ENCODE measurements at places on chromosomes 13 and 19. TPM values are rescaled to one million over a fixed set of nuclear protein-coding genes. Genes with fewer than 3 reads are reported as not detected.

GRCh38 chr13:97435323-97435722 is 1.4 kb downstream of the RAP2A start:
- H3K27ac ChIP-seq = peak overlapping the region; percentile 87
- no peak for DNase-seq
- H3K4me3 ChIP-seq = peak overlapping the region; percentile 83
- H3K36me3 ChIP-seq = no peaks in the 10 kb centered on the region
- H3K27me3 ChIP-seq = no peaks in the 10 kb centered on the region
- H3K4me1 ChIP-seq = peaks cover 4% of the 10 kb centered on the region

DNA sequence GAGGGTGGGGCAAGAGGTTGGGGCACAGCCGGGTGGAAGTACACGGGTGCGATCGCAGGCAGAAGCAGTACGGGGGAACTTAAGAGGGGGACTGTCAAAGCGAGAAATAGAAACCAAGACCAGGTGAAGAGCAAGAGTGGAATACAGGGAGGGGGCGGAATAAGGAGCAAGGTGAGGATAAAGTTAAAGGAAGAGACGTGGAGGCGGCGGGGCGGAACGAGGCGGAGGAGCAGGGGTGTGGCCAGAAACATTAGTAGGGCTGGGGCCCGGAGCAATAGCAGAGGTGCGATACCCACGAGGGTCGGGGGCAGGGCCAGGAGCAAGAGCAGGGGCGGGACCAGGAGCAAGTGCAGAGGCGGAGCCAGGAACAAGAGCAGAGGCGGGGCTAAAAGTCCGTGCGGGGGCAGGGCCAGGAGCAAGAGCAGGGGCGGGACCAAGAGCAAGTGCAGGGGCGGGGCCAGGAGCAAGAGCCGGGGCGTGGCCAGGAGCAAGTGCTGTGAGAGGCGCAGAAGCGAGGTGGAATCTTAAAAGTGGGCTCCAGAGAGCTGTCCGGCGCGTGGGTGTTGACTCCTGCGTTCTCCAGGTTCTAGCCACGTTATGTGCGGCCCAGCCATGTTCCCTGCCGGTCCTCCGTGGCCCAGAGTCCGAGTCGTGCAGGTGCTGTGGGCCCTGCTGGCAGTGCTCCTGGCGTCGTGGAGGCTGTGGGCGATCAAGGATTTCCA is 1.2 kb downstream of the CATSPERG start:
- peak; percentile 70 for DNase-seq
- peaks cover 7% of the 10 kb centered on the region for H3K36me3 ChIP-seq
- H3K27me3 ChIP-seq = no peaks in the 10 kb centered on the region
- H3K4me1 ChIP-seq = peaks cover 14% of the 10 kb centered on the region
- peak overlapping the region; percentile 87 for H3K4me3 ChIP-seq

DNA sequence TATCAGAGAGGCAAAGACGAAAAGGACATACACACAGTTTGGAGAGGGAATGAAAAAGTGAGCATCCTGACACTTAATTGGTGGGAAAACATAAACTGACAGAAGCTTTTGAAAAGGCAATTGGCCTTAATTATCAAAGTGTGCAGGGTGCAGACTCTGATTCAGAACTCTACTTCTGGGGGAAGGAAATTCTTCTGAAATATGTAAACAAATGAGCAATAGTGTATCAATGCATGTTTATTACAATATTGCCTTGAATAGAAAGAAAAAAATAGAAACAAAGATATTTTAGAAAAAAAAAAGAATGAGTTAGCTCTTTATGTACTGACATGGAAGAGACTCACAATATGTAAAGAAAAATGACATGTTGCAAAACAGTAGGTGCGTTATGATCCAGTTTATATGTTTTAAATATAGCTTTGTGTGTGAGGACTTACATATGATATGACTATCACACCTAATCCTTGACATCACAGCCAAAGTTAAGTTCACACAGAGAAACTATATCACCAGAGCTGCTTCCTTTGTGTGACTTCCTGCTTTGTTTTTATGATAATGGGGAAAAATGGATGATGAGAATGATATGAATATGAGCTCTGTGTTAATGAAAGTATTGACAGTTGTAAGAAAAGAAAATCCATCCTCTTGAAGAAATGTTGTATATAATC is 182.4 kb downstream of the KCTD12 start:
- peaks cover 4% of the 10 kb centered on the region for H3K4me1 ChIP-seq
- H3K27me3 ChIP-seq = no peaks in the 10 kb centered on the region
- no peak overlapping the region for H3K4me3 ChIP-seq
- no peaks in the 10 kb centered on the region for H3K36me3 ChIP-seq
- no peak for DNase-seq

GRCh38 chr19:45766296-45766868 is 2.7 kb downstream of the SIX5 start:
- peak overlapping the region; percentile 67 for H3K4me3 ChIP-seq
- DNase-seq = no peak
- H3K4me1 ChIP-seq = peaks cover 72% of the 10 kb centered on the region
- H3K27ac ChIP-seq = peak overlapping the region; percentile 98
- peaks cover 32% of the 10 kb centered on the region for H3K27me3 ChIP-seq

- H3K36me3 ChIP-seq = no peaks in the 10 kb centered on the region
- H3K27me3 ChIP-seq = peaks cover 98% of the 10 kb centered on the region
- DNase-seq = no peak
- H3K27ac ChIP-seq = no peak overlapping the region
- no peak overlapping the region for H3K4me3 ChIP-seq
Observed at GRCh38 chr13:27965343-27965739, 3.8 kb downstream of the CDX2 start.

GRCh38 chr13:98571955-98572662 is 4.8 kb downstream of the STK24 start:
- no peaks in the 10 kb centered on the region for H3K27me3 ChIP-seq
- no peak overlapping the region for H3K27ac ChIP-seq
- no peak overlapping the region for H3K4me3 ChIP-seq
- peaks cover 21% of the 10 kb centered on the region for H3K4me1 ChIP-seq
- no peak for DNase-seq

The LRG1 gene
- total RNA-seq = 0.39 TPM

Measured in spinal cord (tissue), 10 donors.